Activated CD8-positive, alpha-beta memory T cell treated with anti-CD3 and anti-CD28 coated beads, Interleukin-2, amount 10 ng/mL, durations not matched to agents 7 days and 5 days (primary cell): ENCODE measurements at places on chromosomes 12 and 14. TPM values are rescaled to one million over a fixed set of nuclear protein-coding genes. Genes with fewer than 3 reads are reported as not detected.

TPPP2 gene
- not detected for total RNA-seq

PIP4P1 gene
- 30.9 TPM for total RNA-seq

- peak; percentile 89 for DNase-seq
Measured at GRCh38 chr14:97602438-97603117, 805.4 kb downstream of the VRK1 start.

DNA sequence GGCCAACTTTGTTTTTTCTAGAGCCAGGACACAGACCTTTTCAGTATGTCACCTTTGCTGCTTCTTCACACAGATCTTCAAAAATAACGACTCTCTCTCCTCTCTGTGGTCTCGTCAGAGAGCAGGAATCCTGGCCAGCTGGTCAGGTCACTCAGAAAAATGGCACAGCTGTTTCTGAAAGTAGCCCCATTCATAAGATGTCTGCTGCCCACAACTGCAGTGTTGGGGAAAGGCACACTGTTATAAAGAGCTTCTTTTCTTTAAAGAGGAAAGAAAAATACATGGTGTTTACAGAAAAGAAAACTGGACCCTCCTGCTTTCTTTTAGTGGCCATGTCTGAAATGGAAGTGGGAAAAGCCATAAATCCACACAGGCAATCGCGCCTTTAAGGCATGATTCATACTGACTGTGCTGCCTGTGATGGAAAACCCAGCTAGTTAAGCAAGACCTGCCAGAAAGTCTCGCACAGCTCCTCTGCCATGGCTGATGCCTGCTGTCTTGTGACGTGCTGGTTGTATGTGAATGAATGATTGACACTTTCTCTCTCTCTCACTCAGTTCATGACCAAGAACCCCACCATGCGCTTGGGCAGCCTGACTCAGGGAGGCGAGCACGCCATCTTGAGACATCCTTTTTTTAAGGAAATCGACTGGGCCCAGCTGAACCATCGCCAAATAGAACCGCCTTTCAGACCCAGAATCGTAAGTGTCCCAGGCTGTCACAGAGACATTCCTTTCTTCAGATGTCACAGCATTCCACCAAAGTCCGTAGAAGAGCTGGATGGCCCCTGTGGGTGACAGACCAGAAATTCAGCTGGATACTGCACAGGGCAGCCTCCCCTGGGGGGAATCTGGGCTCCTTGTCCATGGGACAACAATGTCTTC is 147.9 kb upstream of the HIF1A start:
- DNase-seq, result no peak

- no peak for DNase-seq
Measured at GRCh38 chr14:70057519-70058136, 131.1 kb downstream of the SLC8A3 start.

GRCh38 chr12:6095269-6095668 is 29.2 kb downstream of the VWF start:
- DNase-seq, result no peak

DNA sequence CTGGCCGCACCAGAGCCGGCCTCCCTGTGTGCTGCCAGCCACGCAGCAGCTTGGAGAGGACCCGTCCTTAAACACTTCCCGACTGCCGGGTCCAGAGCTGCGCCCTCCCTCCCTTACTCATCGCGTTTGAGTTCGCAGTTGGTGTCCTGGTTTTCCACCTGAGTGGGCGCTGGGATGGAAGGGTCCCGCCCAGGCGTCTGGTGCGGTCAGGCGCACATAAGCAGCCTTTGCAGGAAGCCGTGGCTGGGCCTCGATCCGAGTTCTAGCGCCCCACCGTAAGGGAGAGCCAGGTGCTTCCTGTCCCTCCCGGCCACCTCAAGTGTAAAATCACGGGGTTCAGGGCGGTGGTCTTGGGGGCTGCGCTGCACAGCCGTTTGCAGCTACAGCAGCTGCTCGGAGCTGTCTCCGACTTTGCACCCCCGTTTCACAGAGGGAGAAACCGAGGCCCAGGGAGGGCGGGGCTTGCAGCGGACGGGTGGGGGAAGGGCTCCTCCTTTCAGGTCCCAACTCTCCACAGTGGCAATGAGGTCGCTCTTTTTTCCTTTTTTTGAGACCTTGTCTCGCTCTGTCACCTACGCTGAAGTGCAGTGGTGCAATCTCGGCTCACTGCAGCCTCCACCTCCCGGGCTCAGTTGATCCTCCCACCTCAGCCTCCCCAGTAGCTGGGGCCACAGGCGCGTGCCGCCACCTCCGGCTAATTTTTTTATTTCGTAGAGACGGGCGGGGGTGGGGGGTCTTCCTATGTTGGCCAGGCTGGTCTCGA is 51.3 kb downstream of the LRCOL1 start:
- DNase-seq, result no peak

- DNase-seq, result no peak
Measured at GRCh38 chr14:54638135-54638446, 71.2 kb downstream of the SAMD4A start.

GRCh38 chr12:109284392-109284791 is 24.7 kb downstream of the FOXN4 start:
- DNase-seq, result no peak
